ENCODE measurements at places on chromosomes 6 and 20. TPM values are rescaled to one million over a fixed set of nuclear protein-coding genes. Genes with fewer than 3 reads are reported as not detected.

Gene LRRN4
- not detected for total RNA-seq

Gene GTF2H4
- 39.6 TPM for total RNA-seq

Gene LAMA4
- 65.4 TPM for total RNA-seq

Gene CRISP2
- 0.54 TPM for total RNA-seq

Gene SLC12A5
- 26.0 TPM for total RNA-seq

Gene SLA2
- total RNA-seq, result 0.09 TPM

Gene ANGPT4
- 0.09 TPM for total RNA-seq

Gene GMPR
- 3.9 TPM for total RNA-seq

Gene BNIP5
- total RNA-seq, result not detected

Gene C6orf15
- total RNA-seq, result not detected

Gene ADAM33
- 6.3 TPM for total RNA-seq

Gene ROS1
- total RNA-seq, result not detected
